ENCODE measurements at places on chromosomes 3 and 15.

- DNase-seq, result no peak
Measured at GRCh38 chr3:168865022-168865551, 769.4 kb upstream of the GOLIM4 start.

- DNase-seq, result no peak
Measured at GRCh38 chr3:148077318-148077923, 620.3 kb upstream of the AGTR1 start.

GRCh38 chr15:98738689-98739401, 90.5 kb downstream of the IGF1R start:
- DNase-seq, result no peak

DNA sequence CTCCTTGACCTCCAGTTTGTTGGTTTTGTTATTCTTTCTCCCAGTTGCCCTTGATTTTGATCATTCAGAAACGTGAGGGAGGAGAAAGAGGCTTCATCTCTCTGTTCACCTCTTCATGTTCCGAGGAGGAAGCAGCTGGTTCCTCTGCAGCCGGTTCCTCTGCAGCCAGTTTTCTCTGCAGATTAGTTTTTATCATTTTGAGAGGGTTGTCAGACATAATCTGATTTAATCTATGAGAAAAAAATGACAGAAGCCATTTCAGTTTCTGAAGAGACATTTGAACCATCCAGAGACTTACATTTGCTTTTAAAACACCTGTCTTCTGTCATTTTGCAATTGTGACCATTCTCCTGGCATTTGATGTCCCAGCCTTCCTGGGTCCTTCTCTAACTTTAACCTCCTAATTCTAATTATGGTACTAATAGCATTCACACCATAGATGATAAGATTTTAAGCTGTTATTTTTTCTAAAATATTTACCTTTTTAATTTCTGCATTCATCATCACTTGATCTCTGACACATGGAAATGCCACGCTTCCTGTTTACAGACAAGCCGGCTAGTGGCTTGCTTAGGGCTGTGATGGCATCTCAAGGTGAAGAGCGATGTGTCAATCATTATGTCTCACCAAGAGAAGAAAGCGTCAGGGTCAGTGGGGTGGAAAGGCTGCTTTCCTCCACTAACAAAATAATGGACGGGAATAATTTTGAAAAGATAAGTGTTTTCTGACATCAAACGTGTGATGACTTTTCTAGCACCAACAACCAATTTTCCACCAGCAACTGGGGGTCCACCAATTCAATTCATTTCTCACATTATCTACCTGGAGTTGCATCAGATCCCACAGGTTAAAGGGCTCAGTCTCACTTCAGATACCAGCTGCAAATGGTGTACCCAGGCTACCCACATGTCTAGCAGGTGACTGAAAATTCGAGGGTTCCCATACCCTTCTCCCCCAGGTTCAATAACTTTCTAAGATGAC, 76.4 kb downstream of the CHRNA7 start:
- DNase-seq, result no peak

DNA sequence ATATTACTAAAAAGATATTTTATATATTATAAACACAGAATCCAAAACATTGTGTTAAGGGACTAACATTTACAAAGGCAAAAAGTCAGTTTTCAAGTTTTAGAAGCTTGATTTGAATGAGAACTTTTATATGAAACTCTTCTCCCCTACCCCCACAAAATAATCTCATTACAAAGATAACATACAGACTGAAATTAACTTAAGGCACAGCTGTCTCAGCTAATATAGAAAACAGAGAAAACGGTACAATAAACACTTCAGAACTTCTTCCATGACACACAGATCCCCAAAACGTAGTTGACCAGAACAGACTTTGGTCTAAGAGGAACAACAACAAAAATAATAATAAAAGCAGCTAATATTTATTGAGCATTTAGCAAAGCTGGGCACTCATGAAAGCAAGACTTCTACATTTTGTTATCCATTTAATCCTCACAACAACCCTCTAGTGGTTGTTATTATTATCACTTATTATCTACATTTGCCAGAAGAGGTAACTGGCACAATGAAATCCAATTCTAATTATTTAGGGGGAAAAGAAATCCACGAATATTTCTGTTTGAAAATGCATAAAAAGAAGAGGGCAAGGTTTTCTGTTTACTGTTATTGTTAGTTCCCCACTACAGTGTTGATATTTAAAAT, 68.1 kb downstream of the PFN2 start:
- DNase-seq, result no peak

- DNase-seq, result no peak
Measured at GRCh38 chr3:10434144-10434937, 71.0 kb downstream of the ATP2B2 start.

GRCh38 chr3:196127308-196128040, 45.6 kb upstream of the TFRC start:
- no peak for DNase-seq

GRCh38 chr15:89630260-89630659, 25.0 kb downstream of the KIF7 start:
- DNase-seq, result no peak

DNA sequence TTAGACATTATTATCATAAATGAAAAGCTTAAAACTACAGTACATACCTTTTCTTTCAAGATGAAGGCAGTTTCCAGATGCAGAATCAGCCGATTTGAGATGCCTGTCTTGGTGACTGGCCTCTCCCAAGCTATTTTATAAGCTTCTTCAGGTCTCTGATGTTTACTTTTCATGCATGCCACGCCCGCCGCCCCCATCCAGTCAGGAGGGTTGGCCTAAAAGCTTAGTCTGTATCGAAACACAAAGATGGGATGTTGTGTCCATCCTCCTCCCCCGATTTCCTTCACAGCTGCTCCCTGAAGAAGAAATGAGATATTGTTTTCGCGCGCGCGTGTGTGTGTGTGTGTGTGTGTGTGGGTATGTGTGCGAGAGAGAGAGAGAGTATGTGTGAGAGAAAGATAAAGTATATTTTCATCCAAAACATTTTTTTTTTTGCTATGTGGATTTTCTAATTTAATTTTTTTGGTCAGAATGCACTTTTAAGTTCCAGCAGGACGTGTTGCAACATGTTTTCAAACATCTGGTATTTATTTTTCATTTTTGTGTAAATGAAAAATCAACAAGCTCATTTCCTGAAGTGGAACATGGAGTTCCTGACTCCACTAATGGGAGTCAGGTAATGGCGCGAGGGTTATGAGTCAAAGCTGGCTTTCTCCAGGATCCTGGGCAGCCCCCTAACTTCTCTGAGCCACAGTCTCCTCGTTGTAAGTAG, at the start of gene APOD:
Gene APOD, minus strand, starts transcription at position 110 of the 712 bp plus-strand sequence. CDS start 4,479 bp downstream, outside the sequence.
- no peak for DNase-seq

DNA sequence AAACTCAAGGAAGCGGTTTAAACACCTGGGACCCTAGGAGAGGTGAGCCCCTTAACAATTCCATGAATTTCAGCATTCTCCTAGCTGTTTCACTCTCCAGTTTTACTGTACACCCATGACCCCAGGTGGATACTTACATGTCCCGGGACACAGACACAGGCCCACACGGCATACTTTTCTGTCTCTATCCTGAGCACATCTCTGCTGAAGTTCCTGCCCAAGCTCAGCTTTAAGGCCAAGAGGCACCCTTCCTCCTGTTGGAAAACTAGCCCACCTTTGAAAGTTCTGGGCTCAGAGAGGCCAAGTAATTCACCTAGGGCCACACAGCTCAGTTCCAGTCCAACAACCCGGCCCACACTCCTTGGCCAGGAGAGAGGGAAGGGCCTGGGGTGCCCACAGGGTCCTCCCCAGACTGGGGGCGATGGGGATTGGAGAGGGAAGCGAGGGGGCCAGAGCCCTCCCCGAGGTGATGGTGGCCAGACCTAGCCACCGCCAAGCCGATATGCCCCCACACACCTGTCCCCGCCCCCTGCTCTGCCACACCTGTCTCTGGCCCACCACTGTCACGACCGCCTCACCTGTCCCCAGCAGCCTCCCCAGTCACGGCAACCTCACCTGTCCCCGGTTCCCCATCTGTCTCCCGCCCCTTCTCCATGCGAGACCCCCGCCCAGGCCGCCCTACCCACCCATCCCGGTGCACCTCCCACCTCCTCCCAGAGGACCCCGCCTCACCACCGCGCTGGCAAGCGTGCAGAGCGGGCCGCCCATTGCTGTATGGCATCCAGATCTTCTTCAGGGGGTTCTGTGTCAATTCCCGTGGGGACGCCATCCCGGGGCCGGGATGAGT, 431 bp downstream of the PFKFB4 start:
- no peak for DNase-seq

- DNase-seq, result no peak
Measured at GRCh38 chr15:80382285-80382684, 21.9 kb upstream of the ARNT2 start.

DNA sequence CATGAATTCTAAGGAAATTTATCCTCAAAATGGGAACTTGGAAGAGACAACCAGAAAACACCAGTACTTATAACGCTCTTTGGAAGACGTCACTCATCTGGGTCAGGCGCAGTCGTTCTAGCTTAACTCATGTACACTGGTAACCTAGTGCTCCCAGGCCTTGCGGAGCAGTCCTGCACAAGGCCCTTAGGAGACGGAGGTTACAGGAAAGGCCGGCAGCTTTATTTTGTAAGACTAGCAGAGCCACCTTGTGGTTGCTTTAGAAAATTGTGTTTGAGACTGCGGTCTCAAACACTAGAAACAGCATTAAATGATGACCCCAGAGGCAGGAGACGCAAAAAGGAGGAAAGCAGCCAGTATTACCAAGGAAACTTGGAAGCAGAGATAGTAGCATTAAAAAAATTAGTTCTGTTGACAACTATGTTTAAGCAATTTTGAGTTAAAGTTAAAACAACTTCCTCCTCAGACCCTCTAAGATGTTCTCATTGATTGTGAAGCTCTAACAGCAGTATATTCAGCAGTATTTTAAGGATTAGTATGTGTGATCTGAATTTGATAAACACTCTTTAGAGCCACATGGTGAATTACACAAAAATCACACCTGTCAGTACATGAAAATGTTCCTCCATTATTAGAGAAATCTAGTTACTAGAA, 141.9 kb upstream of the C2CD4B start:
- DNase-seq, result no peak

DNA sequence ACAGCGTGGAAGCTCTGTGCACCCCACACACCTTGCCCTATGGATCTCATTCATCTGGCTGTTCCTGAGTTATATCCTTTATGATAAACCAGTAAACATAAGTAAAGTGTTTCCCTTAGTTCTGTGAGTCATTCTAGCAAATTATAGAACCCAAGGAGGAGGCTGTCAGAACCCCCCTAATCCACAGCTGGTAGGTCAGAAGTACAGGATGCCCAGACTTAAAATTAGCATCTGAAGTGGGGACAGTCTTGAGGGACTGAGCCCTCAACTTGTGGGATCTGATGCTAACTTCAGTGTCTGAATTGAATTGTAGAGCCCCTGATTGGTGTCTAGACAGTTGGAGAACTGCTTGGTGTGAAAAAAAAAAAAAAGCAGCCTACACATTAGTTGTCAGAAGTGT, 75.1 kb downstream of the B3GNT5 start:
- DNase-seq, result no peak

DNA sequence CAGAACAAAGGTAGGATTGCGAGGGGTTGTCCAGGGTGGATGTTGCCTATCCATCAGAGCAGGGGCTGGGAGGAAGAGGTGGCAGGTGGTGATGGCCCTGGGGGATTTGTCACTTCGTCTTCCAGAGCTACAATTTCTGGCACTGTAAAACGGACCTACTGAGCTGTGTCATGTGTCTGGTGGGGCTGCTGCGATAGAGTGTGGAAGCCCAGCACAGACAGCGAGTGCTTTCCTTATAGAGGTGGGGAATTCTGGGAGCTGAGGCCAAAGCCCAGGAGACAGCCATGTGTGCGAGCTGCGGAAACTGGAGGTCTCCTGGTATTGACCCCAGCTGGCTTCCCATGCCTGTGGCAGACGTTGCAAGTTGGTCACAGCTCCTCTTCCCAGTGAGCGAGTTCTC, 61.2 kb upstream of the SEC22A start:
- no peak for DNase-seq

DNA sequence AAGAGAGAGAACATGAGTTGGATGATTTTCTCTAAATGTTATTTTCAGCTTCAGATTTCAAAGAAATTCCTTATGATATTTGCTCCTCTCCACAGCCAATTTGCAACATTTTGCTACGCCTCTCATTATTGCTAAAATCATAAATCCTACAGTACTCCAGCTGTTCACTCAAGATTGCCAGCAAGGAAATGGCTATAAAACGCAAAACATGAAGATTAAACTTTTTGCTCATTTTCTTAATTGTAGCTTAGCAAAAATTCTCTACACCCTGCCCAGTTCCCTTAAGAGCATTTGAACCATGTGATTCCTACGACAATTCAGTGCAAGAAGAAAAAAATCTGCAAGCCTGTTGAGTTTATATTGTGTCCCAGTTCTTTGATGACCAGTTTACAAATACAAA, 6.8 kb downstream of the CHRNA3 start:
- no peak for DNase-seq

DNA sequence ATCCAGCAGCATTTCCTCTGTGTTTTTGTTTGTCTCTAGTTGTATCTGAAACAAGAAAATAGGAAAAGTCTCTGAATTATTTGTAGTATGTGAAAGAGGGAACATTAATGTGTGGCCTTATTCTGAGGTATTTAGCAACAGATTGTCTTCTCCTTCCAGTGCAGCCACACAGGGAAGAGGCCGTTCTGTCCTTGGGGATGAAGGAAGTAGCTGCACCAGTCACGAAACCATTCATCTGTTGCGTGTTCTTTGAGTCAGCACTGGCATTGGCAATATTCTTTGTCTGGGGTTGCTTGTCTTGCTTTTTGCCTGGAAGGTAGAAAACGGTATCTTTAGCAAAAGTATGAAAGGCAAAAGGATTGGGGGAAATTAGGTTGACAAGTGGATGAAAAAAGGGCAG, 91.6 kb downstream of the CDIN1 start:
- DNase-seq, result no peak

GRCh38 chr3:113676261-113676660, 20.2 kb downstream of the USF3 start:
- DNase-seq, result no peak

Data from cortex of kidney (tissue), 1 donor.